Suppressor macrophage (primary cell): ENCODE measurements at places on chromosomes 11 and 22.

GRCh38 chr11:843818-844692 is 1.4 kb downstream of the TSPAN4 start:
- DNase-seq: peak; percentile 95

DNA sequence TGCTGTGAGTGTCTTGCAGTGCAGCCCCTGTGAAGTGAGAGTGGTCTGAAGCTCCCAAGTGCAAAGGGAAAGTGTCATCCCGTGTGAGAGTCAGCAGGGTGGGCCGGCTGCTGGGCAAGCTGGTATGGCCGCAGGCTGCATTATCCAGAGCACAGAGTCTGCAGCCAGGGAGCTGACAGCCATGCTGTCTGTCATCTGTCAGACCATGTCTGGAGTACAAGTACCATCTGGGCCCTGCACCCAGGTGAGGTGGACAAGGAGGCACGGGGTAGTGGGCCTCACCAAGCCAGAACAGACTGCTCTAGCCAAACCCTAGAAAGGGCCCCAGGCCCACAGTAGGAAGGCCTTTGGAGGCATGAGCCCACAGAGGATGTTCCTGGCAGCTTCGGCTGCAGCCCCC is 20.2 kb downstream of the LMO1 start:
- no peak for DNase-seq

- DNase-seq: no peak
Observed at GRCh38 chr11:67670316-67671210, 3.9 kb downstream of the ALDH3B2 start.

DNA sequence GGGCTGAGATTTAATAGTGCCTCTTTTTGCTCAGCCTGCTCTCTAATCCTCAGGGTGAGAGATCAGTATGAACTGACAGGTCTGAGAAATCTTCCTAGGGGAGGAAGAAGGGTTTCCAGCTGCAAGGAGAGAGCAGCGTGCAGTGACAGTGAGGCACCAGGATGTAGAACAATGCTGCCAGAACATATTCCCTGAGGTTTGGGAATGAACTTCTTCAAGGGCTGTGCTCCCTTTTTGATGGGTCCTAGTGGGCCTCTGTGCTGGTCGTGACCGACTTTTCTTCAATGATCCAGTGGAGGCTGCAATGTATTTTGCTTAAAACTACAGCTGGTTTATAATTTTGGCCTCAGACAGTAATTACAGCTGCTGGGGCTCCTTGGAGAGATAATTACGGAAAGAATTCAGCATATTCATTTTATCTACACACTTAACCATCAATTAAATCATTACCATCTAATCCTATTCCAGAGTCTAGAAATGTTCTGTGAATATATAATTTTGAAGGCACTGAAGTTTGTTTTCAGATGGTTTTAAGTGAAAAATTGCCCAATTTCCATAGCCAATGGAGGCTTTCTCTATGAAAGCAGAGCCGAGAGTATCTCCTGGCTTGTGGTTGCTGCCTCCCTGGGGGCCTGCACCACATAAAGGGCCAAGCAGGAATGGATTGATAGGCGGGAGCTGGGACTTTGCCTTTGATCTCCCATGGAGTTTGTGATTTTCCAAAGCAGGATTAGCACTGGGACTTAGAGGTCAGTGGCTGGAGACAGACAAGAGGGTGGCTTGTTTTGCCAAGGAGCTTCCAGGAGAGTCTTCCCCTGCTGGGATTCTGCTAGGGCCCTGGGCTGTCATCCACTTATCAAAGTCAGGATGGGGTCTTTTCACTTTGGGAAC is 41.0 kb upstream of the OLFML1 start:
- DNase-seq: no peak

GRCh38 chr11:121265586-121265985 is 27.0 kb upstream of the SC5D start:
- DNase-seq: no peak

DNA sequence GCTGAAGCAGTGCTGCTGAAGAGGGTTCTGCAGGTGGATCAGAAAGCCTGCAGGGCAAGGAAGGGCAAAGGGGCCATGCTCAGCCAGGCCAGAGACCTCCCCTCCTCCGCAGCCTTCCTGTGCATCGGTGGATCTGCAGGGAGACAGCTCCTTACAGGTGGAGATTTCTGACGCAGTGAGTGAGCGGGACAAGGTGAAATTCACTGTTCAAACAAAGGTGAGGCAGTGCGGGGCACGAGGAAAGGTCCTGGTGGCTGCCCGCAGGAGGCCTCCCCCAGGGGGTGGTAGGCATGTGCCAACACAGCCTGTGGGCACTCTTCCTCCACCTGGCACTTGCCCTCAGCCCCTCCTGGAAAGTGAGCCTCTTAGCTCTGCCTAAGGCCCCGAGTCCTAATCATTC is 8.6 kb downstream of the CFL1 start:
- DNase-seq: no peak

GRCh38 chr22:49753276-49753890 is 74.3 kb downstream of the BRD1 start:
- DNase-seq: no peak

GRCh38 chr11:85813721-85814120 is 2.8 kb upstream of the SYTL2 start:
- DNase-seq: no peak
